NCI-H1417 treated with DMSO at 0.1 percent for 48 hours (cell line): ENCODE measurements at places on chromosomes 2 and 18.

GRCh38 chr2:129757366-129757914, 222.0 kb upstream of the RAB6C start:
- DNase-seq, result no peak

DNA sequence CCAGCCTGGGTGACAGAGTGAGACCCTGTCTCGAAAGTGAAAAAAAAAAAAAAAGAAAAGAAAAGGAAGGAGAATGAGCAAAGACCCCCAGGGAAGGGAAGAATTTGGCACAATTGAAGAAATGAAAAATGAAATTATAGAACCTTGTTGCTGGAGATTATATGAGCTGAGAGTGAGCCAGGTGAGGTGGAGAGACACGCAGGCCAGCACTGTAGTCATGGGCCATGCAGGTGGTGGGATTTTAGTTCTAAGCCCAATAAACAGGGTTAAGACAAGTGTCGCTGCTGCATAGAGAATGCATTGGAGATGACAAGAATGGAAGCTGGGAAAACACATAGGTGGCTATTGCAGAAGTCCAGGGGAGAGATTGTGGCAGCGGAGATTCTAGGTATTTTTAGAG, 32.3 kb downstream of the FBLN7 start:
- no peak for DNase-seq

- no peak for DNase-seq
Measured at GRCh38 chr18:8667846-8668245, 37.5 kb upstream of the MTCL1 start.

DNA sequence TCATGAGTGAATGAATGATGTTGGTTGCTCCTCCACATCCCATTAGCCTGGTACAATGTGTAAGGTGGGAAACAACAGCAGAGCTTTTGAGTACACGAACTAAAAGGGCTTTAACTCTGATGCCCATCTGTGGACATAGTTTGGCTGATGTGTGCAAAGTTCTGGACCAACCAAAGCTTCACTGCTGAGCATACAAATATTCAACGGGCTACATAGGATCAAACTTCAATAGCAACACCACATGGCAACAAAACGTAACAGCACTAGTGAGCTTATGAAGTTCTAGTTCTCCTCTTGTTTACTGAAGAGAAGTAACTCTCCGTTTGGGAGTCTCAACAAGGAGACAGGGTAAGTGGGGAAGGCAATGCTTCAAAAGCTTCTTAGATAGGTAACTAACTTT, 20.4 kb downstream of the STAM2 start:
- no peak for DNase-seq
